Activated gamma-delta T cell (primary cell): ENCODE measurements at places on chromosomes 1 and 21.

DNA sequence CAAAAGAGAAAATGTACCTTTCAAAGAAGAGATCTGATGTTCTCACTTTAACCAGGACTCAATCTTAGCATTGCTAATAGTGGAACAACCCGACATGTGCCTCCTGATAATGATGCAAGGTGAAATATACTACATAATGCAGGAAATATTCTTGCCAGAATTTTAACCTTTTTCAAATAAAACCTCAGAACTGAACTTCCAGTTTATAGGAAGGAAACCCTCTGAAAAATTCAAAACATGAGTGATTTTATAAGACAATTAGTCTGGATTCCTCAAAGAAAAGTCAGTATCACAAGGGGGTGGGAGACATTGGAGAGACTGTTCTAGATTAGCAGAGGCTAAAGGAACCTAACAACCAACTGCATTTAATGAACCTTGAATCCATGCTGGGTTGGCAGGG, 18.1 kb downstream of the AHCYL1 start:
- no peak for DNase-seq

DNA sequence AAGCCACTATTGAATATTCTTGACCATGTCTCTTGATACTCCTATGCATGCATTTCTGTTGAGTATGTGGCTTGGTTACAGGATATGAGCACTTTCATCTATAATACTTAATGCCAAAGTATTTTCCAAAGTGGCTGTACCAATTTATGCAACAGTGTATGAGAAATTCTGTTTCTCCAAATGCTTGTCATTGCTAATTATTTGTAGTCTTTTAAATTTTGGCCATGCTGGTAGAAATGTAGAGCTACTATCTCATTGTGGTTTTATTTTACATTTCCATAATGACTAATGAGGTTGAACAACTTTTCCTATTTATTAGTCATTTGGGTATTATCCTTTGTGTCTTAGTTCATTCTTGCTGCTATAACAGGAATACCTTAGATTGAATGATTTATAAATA, 71.4 kb upstream of the TSPAN2 start:
- DNase-seq = no peak

DNA sequence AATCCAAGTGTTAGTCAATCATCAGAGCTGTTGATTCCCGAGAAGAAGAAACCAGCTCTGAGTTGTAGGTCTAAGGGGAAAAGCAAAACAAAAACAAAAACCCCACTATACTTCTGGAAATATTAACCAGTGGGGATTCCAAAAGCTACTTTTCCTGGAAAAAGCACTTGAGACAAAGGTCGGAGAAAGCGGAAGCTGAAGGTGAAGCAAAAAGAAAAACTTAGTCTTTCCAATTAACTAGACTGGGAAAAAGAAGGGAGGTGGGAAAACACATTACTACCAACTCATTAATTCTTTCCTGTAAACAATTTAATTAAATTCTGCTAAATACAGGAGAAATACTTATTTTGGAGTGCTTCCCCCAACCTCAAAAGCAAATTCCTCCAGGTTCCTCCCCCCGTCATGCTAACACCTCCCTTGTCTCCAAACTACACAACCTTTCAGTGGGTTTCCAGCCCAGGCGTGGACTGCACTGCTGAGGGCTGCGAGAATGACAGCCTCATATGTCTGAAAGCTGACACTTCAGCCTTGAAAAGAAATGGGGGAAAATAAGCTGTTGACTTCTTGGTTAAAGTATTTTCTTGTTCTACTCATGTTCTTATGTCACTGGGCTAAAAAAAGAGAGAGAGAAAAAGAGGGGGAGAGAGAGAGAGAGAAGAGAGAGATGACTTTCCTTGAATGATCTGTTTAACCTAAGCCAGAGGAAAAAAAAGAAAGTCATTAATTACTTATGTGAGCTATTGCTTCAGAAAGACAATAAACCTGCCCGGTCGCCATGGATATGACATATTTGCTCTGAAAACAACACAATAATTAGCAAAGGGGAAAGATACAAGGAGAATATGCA, 5.1 kb downstream of the CASZ1 start:
- DNase-seq = no peak

DNA sequence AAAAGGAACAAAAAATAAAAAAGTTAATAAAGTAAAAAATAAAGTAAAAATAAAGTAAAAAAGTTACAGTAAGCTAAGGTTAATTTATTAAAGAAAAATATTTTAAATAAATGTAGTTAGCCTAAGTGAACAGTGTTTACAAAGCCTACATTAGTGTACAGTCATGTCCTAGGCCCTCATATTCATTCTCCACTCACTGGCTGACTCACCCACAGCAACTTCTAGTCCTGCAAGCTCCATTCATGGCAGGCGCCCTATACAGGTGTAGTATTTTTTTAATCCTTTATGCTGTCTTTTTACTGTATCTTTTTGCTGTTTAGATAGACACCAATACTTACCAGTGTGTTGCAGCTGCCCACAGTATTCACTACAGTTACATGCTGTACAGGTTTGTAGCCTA, 12.4 kb downstream of the ADAR start:
- DNase-seq = no peak

DNA sequence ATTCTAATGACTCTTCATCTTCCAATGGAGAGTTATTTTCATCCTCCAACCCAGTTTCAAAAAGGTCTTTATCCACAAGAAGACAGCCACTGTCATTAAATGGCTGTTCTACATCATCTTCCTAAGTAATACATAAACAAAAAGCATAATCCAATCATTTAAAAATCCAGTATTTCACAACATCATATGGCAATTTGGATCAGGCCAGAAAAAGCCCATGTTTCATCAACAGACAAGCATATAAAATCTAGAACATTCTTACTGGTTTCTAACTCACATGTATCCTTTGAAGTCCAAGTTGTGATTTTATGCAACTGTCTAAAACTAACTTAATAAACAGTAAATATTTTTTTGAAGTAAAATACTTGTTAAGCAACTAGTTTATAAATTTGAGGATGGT, 6.6 kb downstream of the CLSPN start:
- no peak for DNase-seq

DNA sequence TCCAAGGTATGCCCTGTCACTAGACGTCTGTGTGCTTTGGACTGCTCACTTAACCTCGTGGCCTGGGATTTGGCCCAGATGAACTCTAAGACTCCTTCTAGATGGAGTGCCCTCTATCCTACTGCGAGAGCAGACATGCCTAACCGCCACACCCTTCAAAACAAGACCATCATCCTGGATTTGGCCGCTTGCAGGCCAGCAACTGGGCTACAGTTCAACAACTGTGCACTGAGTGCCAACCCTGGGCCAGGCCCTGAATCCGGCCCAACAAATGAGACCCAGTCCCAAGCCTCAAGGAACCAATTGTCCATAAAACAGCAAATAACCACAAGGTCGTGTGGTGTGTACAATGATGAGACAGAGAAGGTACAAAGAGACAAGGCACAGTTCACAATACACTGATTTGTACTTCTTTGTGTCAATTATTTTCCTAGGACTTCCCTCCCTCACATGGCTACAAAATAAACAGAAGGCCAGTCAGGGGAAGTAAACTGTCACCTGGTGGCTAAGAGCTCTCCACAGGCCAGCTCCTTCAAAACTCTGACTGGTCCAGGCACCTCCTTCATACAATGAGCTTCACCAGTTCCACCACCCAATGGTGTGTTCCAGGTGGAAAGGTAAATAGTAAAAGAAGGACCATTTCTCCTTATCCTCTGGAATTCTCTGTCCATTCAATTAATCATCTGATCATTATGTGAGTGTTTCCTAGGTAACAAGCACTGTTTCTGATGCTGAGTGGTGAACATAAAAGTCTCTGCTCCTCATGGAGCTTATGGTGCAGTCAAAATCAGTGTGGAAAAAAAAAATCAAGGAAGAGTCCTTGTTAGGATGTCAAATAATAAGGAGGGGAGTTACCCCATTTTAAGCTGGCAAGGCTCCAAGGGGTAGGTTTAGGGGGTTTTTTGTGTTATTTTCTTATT, 60.4 kb downstream of the CAPZB start:
- no peak for DNase-seq

GRCh38 chr1:241475671-241476070, 43.9 kb downstream of the FH start:
- DNase-seq = no peak

DNA sequence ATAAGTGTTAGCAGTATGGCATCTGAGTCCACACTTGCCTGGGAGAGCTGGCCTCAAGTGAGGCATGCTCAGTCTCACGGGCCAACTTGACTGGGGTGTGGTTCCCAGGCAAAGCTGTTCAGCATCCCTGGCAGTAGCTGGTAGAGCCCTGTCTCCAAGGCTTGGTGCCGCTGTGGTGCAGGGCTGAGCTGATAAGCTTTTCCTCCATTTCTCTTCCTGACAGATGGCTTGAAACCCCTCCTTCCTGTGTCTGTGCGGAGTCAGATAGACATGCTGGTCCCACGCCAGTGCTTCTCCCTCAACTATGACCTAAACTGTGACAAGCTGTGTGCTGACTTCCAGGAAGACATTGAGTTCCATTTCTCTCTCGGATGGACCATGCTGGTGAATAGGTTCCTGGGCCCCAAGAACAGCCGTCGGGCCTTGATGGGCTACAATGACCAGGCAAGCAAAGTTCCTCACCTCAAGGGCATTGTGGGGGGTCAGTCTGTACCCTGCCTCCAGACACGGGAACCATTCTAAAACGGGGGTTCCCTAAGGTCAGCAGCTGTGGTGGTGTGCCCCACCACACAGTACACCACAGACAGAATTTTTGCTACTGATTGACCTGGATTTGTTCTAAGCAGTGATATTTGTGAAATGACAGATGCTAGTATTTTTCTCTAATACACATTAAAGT, 13.7 kb upstream of the MIIP start:
- no peak for DNase-seq

- DNase-seq = no peak
These were observed 45.8 kb upstream of the HMGB4 start for GRCh38 chr1:33818071-33818470.

GRCh38 chr1:228114827-228115226, 5.7 kb upstream of the MRPL55 start:
- no peak for DNase-seq

DNA sequence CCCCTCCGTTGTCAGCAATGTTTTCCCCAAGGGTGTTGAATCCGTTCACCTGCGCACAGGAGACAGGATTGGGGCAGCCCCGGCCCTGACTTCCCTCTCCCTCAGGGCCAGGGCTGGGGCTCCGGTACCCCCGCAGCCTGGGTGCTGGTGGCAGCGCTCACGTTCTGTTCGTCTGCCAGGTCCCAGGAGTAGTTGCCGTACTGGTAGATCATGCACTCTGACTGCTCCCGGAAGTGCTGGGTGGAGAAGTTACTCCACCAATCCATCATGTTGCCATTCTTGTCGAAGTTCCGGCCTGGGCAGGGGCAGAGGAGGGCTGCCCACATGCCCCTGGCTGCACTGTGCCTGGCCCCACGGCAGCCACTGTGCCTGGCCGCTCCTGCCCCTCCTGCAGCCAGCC, 6.1 kb downstream of the PRXL2B start:
- DNase-seq = no peak

DNA sequence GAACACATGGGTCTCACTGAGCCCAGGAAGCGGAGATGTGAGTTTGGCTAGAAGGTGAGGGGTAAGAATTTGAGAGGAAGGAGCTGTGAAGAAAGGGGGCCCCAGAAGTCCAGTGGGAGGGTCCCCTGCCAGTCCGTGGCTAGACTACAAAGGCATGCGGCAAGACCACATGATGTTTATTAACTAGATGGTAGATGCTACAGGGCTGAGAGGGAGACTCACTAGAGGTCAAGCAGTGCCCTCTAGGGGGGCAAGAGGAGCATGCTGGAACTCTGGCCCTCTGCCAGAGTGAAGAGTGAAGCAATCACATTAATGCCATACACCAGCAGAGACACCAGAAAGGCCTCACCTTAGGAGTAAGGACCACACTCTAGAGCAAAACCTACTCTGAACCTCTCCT, 12.2 kb downstream of the KIAA0319L start:
- no peak for DNase-seq

- DNase-seq = no peak
These were observed 4.5 kb upstream of the ANKRD13C start for GRCh38 chr1:70358921-70359564.

DNA sequence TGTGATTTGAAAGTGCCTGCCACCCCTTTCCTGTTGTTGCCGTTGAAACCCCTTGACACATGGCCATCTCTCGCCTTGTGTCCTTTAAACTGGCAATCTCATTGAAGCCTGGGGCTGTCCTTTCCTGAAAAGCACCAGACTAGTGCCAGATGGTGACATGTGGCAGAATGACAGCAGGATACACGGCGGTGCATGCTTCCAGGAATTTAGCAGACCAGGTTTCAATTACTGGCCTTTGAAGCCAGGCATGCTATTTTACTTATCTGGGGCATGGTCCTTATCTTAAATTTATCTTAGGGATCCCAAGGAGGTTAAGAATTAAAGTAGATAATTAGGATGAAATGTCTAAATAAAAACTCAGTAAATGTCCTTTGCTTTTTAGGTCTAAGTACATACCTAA, 15.2 kb downstream of the PLPPR4 start:
- no peak for DNase-seq

DNA sequence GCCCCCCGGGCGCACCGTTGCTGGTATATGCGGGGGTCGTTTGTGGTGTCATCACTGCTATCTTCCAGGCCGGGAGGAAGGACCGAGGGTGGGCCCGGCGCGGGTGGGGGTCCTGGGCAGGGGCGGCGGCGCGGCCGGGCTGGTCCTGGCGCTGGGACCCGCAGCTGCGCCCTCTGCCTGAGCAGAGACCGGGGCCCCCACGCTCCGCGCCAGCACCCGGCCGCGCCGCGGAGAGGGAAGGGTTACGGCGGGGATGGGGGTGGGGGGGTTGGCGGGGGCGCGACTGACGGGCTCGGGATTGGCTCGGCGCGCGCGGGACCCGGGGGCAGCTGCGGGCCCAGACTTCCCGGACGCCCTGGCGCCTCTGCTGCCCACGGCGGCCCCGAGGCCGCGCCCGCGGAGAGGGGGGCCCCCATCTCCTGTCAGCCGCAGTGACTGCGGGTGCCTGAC, 13.8 kb upstream of the SAMD11 start:
- DNase-seq = no peak

GRCh38 chr1:206465951-206466350, 4.3 kb upstream of the IKBKE start:
- no peak for DNase-seq

- no peak for DNase-seq
These were observed 187.8 kb upstream of the JUN start for GRCh38 chr1:58971629-58972140.
